ENCODE measurements at places on chromosomes 16 and 17. TPM values are rescaled to one million over a fixed set of nuclear protein-coding genes. Genes with fewer than 3 reads are reported as not detected.
A peak's percentile ranks its signal among the peaks of the same experiment; 100 is the strongest.

- H3K4me3 ChIP-seq, result no peak overlapping the region
- no peaks in the 10 kb centered on the region for H3K27me3 ChIP-seq
- no peaks in the 10 kb centered on the region for H3K4me1 ChIP-seq
- no peak overlapping the region for H3K27ac ChIP-seq
- DNase-seq, result no peak
Observed at GRCh38 chr17:10010752-10011151, 105.7 kb upstream of the RCVRN start.

GRCh38 chr16:49354101-49354500 lies 19.5 kb upstream of the C16orf78 start:
- H3K4me3 ChIP-seq, result no peak overlapping the region
- no peak for DNase-seq
- H3K4me1 ChIP-seq, result no peaks in the 10 kb centered on the region
- peaks cover 14% of the 10 kb centered on the region for H3K27me3 ChIP-seq

DNA sequence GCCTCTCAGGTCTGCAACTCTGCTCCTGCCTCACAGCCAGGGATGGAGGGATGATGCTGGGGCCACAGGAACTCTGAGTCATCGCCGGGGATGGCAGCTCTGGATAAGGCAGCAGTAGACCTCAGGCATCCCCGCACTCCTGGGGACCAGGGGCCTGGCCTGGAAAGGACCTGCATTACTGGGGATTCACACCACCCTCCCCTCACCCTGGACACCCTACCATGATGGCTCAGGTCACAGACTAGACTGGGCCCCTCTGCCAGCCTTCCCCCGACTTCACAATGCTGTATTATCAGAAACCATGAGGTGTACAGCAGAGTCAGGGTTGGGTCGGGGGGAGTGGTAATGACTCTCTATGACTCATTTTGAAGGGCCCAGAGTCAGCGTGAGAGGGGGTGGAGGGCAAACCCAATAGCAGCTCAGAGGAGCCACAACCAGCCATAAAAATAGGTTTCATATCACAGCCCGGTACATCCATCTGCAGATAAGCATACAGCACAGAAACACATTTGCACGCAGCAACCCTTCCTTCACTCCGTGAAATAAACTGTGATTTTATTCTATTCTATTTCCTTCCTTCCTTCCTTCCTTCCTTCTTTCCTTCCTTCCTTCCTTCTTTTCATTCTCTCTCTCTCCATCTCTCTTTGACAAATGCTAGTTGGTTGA lies 28.8 kb downstream of the DYNLRB2 start:
- no peak overlapping the region for H3K27ac ChIP-seq
- no peaks in the 10 kb centered on the region for H3K36me3 ChIP-seq
- H3K4me3 ChIP-seq, result no peak overlapping the region
- no peaks in the 10 kb centered on the region for H3K27me3 ChIP-seq

DNA sequence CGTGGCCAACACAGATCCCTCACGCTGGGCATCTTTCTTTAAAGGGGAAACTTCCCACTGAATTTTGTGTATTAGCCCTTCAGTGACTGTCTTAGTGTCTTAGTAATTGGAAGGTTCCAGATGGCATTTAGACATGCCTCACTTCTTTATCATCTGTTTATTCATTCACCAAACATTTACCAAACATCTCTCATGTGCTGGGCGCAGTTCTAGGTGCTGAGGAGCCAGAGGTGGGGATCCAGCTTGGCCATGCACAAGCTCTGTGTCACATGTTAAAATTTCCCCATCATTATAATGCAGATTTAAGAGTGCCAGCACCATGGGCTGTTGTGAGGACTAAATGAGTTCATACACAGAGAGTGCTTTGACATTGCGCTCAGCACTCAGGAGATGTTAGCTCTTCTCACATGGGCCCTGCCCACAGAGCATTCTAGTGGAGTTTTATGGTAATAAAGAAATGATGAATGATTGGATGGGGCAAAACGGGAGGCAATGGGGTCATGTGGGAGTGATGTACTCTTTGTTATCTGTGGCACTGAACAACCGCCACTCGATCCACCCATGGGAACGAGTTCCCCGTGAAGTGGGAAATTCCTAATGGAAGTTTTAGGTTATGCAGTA lies 119.7 kb downstream of the SNX29 start:
- H3K4me1 ChIP-seq, result no peaks in the 10 kb centered on the region
- DNase-seq, result no peak
- no peak overlapping the region for H3K27ac ChIP-seq
- no peaks in the 10 kb centered on the region for H3K27me3 ChIP-seq

GRCh38 chr17:59520251-59520650 lies 45.2 kb upstream of the DHX40 start:
- H3K4me3 ChIP-seq, result no peak overlapping the region
- peaks cover 9% of the 10 kb centered on the region for H3K4me1 ChIP-seq
- H3K36me3 ChIP-seq, result no peaks in the 10 kb centered on the region
- no peak for DNase-seq
- no peak overlapping the region for H3K27ac ChIP-seq

DNA sequence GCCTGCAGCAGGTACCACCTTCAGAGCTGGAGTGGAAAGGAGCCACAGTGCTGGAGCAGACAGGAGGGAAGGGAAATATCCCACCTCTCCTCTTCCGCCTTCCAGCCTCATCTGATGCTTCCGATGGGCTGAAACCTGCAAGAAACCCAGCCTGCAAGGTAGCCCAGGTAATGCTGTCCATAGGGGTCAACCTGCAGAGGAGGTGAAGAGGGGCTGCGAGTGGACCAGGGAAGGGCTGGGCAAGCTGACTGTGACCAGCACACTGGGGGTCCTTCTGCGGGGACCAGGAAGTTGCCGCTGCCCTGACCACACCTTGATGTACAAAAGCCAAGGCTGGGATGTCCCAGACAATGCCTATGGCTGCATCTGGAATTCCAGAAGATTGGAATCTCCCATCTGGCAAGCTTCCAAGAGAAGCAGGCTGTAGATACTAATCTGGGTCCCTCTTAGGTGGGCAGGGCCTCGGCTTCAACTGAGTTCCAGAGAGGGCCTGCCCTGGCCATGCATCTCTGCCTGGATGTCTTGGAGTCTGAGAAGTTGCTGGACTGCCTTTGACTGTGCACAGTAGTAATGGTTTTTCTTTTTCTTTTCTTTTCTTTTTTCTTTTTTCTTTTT lies 5.8 kb downstream of the FOXL1 start:
- H3K4me1 ChIP-seq, result no peaks in the 10 kb centered on the region
- H3K4me3 ChIP-seq, result no peak overlapping the region
- no peaks in the 10 kb centered on the region for H3K36me3 ChIP-seq

DNA sequence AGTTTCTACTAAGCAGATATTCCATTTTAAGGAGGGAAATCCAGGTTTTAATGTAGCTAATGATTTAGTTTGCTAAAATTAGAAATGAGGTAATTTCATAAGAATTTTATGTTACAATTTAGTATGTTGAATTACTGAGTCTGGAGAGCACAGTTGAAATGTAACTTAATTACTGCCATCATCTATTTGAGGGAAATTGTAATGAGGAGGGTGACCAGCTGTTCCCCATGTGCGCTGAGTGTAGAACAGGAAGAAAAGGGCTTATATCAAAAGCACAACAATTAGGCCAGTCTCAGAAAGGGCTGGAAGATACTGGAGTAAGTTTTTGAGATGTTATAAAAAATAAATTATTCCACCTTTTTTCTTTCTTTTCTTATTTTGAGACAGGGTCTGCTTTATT lies 735.1 kb upstream of the GOT2 start:
- H3K36me3 ChIP-seq, result no peaks in the 10 kb centered on the region
- no peaks in the 10 kb centered on the region for H3K27me3 ChIP-seq
- no peaks in the 10 kb centered on the region for H3K4me1 ChIP-seq
- H3K4me3 ChIP-seq, result no peak overlapping the region

DNA sequence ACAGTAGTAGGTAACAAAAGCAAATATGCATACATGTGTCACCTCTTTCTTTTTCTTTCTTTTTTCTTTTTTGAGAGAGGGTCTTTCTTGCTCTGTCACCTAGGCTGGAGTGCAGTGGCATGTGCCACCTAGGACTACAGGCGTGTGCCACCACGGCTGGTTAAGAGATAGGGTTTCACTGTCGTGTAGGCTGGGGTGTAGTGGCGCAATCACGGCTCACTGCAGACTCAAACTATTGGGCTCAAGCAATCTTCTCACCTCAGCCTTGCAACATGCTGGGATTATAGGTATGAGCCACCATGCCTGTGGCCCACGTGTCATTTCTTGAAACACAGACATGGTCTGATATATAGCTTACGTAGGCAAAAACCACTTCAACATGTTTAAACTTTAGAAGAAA lies 397.7 kb upstream of the PMFBP1 start:
- no peaks in the 10 kb centered on the region for H3K36me3 ChIP-seq
- no peak for DNase-seq
- no peaks in the 10 kb centered on the region for H3K4me1 ChIP-seq
- no peak overlapping the region for H3K27ac ChIP-seq
- no peak overlapping the region for H3K4me3 ChIP-seq

GRCh38 chr17:69743091-69743490 lies 328.6 kb downstream of the MAP2K6 start:
- no peaks in the 10 kb centered on the region for H3K36me3 ChIP-seq
- H3K4me3 ChIP-seq, result no peak overlapping the region
- H3K4me1 ChIP-seq, result no peaks in the 10 kb centered on the region
- peak overlapping the region; percentile 71 for H3K27ac ChIP-seq

DNA sequence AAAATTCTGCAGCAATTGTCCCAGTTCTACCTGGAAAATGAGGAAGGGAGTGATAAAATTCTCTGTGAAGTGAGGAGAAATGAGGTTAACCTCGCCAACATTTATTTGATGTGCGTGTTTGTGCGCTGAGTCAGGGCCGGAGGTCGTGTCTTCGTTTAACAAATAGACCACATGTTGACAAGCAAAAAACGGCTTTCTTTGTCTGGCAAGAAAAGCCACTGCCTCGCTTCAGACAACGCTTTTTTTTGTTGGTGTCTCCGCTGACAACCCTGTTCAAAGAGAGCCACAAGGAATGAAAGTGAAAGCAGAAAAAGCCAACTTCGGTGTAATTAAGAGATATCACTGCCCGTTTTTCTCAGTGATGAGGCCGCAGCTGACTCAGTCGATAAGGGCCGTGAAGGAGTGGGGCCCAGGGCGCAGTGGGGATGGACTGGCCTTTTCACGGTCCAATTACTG lies 510.6 kb downstream of the CDH13 start:
- no peak for DNase-seq
- no peaks in the 10 kb centered on the region for H3K27me3 ChIP-seq
- H3K27ac ChIP-seq, result peak overlapping the region; percentile 43
- no peaks in the 10 kb centered on the region for H3K36me3 ChIP-seq
- H3K4me1 ChIP-seq, result peaks cover 10% of the 10 kb centered on the region
- peak overlapping the region; percentile 41 for H3K4me3 ChIP-seq

ZFP3 gene
- total RNA-seq, result 3.9 TPM

- peaks cover 6% of the 10 kb centered on the region for H3K4me1 ChIP-seq
- H3K36me3 ChIP-seq, result peaks cover 4% of the 10 kb centered on the region
- H3K27ac ChIP-seq, result no peak overlapping the region
- H3K4me3 ChIP-seq, result no peak overlapping the region
Observed at GRCh38 chr16:53711390-53711789, 7.4 kb downstream of the FTO start.

DNA sequence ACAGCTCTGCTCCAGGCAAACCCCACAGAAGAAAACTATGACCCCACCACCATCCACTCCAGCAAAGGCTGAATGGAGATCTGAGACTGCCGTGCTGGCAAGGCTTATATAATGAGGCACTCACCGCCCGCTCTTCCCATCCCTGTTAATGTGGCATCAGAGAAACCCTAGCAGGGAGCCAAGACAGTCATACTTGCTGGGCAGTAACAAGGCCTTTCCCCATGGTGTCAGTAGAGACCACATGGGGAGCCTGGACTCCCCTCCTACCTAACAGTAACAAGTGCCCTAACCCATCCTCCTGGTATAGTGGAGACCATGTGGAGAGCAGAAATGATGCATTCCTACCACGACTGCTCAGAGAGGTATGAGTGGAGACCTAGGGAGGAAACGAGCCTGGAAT lies 235.2 kb downstream of the C16orf78 start:
- H3K4me3 ChIP-seq, result no peak overlapping the region
- DNase-seq, result no peak
- no peaks in the 10 kb centered on the region for H3K27me3 ChIP-seq

- H3K27ac ChIP-seq, result no peak overlapping the region
- peaks cover 100% of the 10 kb centered on the region for H3K36me3 ChIP-seq
- no peak overlapping the region for H3K4me3 ChIP-seq
- H3K27me3 ChIP-seq, result no peaks in the 10 kb centered on the region
Observed at GRCh38 chr17:4083187-4083586, 59.6 kb downstream of the ZZEF1 start.

- H3K4me3 ChIP-seq, result peak within 1 kb of the TSS; percentile 89
- peak within 1 kb of the TSS; percentile 99 for H3K27ac ChIP-seq
- H3K4me1 ChIP-seq, result peaks cover 38% of the 10 kb centered on the region
- peaks cover 3% of the 10 kb centered on the region for H3K36me3 ChIP-seq
- no peaks in the 10 kb centered on the region for H3K27me3 ChIP-seq
Observed at GRCh38 chr17:63774141-63774968, at the start of gene DDX42. DDX42 (plus strand) TSS chr17:63774170; CDS start chr17:63787050, 12,880 bp downstream.

IL17C gene
- not detected for total RNA-seq

- DNase-seq, result no peak
- H3K4me3 ChIP-seq, result no peak overlapping the region
- no peak overlapping the region for H3K27ac ChIP-seq
Observed at GRCh38 chr16:65991149-65991701, 375.3 kb upstream of the CDH5 start.

- H3K27ac ChIP-seq, result peak overlapping the region; percentile 98
- no peaks in the 10 kb centered on the region for H3K27me3 ChIP-seq
- no peak overlapping the region for H3K4me3 ChIP-seq
- H3K4me1 ChIP-seq, result peaks cover 34% of the 10 kb centered on the region
Observed at GRCh38 chr17:78343543-78344201, 16.2 kb downstream of the SOCS3 start.

GRCh38 chr17:50952013-50952412 lies 85.9 kb upstream of the TOB1 start:
- H3K4me1 ChIP-seq, result no peaks in the 10 kb centered on the region
- H3K36me3 ChIP-seq, result no peaks in the 10 kb centered on the region
- no peaks in the 10 kb centered on the region for H3K27me3 ChIP-seq
- peak overlapping the region; percentile 42 for H3K27ac ChIP-seq

DNA sequence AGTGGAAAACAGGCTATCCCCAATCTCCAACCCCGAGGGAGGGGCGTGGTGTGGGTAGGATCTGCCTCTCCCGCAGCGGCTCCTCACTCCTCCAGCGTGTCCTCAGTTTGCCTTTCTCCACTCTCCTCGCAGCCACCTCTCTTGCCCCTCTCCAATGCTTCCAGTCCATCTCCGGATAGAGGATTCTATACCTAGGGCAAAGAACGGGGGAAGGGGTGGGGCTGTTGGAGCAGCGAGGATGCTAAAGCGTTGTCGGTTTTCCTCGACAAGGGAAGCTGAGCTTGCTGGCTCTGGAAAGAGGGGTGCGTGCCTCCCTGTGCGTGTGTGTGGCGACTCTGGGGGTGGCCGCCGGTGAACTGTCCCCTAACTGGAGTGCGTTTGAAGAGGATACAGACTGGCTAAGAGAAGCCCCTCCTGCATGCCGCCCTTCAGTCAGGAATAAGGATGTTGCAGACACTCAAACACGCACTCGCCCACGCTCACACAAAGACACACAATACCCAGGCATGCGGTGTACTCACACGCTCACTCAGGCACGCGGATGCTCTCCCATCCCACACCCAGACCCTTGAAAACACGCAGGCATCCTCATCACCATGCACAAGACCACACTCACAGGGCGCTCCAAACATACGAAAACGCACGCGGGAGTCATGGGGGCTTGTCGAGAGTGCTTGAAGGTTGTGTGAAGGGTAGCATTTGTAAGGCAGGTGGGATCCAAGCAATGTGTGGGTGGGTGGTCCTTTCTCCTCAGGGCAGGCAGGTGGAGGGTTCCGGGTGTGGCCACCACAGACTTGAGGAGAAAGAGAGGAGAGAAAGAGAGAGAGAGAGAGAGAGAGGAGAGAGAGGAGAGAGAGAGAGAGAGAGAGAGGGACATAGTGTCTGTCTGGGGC lies 655 bp upstream of the GPR139 start:
- no peak for DNase-seq
- H3K27ac ChIP-seq, result no peak overlapping the region
- H3K36me3 ChIP-seq, result no peaks in the 10 kb centered on the region
- H3K4me3 ChIP-seq, result no peak overlapping the region
- peaks cover 35% of the 10 kb centered on the region for H3K27me3 ChIP-seq
- H3K4me1 ChIP-seq, result peaks cover 7% of the 10 kb centered on the region

Data from tibial nerve (tissue), 4 donors.